Stimulated activated CD8-positive, alpha-beta memory T cell treated with anti-CD3 and anti-CD28 coated beads, Interleukin-7, amount 100 ng/mL, for 24 hours (primary cell): ENCODE measurements at places on chromosomes 11 and 22.

DNA sequence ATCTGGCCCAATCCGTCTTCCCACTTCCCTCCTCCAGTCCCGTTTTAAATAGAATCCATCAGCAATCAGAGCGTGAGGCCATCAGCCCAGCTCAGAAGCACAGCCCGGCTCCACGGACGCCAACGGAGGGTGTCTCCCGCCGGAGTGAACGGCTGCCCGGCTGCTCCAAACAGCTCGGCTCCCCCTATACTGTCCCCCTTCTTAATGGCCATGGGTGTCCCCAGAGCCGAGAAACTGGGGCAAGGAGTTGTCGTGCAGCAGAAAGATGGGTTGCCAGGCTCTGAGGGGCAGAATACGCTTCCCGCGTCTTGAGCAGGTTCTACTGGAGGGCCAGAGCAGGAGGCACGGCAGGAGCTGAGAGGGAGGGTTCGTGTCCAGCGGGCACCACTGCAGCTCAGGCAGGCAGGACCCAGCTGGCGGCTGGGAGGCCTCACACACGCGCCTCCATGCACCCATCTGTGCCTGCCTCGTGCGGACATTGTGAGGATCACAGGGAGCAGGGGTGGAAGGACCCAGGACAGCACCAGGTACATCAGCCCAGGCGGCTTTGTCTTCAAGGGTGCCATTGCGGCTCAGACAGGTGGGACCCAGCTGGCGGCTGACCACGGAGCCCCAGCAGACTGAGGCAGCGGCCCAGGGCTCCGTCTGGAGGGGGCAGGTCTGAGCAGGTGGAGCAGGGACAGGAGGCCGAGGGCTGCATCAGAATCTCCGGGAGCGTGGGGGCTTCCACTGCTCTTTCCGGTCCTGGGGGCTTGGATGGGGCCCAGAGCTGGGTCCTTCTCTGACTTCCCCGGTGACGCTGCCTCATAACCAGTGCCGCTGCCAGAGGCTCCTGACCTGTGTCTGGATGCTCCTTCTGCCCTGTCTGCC is 882.7 kb downstream of the BRD1 start:
- no peak for DNase-seq

DNA sequence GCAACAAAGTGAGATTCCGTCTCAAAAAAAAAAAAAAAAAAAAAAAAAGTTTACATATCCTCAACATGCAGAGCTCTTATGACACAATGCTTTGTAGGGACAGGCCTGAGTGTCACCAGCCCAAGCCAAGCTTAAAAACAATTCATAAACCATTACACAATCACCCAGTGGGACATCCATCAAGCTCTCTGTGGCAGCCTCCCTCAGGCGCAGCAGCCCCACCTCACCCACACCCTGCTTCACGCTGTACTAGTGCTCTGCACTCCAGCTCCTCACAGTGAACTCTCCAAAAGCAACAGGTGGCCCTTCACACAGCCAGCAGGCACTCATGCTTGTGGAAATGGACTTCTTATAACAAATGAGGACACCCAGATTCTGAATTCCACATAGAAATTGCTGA is 3.5 kb upstream of the FOXRED2 start:
- DNase-seq, result no peak

GRCh38 chr22:36385491-36386350 is 2.0 kb downstream of the MYH9 start:
- no peak for DNase-seq

DNA sequence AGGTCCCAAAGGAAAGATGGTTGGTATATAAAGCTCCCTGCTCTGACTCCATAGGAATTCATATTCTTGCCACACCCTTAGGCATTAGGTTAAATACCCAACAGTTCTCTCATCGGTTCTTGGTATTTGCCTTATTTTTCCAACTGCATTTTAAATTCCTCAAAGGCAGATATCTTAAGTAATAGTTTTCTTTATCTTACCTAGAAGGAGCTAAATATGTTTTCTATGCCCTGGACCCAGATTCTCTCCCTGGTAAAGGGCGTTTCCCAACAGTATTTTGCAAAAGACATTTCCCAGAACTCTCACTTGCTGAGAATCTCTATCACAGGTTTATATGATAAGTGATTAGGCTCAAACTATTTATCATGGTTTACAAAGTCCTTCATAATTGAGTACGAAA is 158.6 kb upstream of the BDNF start:
- no peak for DNase-seq

DNA sequence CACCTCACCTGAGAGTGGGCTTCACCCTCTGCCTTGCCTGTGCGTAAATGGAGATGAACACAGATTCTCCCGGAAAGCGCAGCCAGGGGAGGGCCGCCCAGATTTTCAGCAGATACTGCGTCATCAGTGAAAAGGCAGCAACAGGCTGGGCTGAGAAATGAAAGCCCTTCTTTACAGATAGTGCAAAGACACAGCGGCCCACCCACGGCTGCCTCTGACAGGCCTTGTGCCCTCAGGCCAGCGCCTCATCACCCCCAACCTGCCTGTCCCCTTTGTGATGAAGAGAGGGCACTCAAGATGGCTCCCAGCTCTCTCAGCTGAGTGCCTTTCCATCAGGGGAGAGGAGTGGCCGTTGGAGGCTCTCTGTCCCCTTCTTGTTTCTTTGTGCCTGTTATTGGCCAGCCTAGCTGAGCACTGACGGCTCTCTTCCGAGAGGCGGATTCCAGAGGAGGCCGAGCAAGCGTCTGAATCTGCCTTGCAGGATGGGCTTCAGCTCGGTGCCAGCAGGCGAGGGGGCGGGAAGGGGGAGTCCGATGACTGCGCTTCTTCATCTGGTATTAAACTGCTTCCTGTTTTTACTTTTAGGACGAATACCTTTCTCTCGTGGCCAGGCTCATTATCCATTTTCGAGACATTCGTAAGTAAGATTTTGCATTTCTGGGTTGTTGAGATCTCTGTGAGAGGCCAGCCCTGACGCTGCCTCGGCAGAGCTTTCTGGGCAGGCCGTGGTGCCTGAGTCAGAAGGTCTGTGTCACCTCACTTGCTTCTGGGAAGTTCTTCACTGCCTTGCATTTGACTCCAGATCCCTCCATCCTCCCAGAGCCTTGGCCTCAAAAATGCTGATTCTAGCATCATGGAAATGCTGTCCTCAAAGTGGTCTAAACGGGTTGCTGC is 43.7 kb downstream of the MED15 start:
- no peak for DNase-seq

DNA sequence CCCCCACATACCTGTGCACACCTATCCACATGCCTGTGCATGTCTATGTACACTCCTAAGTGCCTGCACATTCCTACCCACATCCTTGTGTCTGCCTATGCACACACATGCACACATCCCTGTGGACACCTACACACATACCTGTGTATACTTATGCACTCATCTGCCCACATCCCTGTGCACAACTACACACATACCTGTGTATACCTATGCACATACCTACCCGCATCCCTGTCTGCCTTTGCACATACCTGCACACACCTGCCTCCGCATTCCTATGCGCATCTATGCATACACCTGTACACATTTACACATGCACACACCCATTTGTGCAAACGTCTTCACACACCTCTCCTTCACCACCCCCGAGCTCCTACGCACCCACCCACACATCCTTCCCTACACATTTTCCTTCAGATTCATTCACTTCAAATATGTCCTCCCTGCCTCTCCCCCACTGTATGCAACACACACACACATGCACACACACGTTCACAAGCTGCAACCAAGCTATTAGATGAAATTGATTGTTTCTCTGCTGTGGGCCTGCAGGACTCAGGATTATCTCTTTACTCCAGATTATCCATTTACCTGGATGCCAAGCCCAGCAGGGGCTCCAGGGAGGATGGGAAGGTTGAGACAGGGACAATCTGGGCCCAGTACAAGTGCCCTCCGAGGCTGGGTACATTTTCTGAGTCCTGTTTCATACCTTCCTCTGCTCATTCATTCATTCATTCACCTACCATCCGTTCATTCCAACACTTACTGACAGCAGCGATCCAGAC is 53.2 kb downstream of the TSPAN18 start:
- no peak for DNase-seq

- no peak for DNase-seq
Measured at GRCh38 chr22:44482776-44483175, 15.3 kb downstream of the RTL6 start.

- no peak for DNase-seq
Measured at GRCh38 chr11:37942081-37942480, 1344.0 kb upstream of the RAG2 start.

GRCh38 chr11:37699644-37700043 is 1101.6 kb upstream of the RAG2 start:
- no peak for DNase-seq

DNA sequence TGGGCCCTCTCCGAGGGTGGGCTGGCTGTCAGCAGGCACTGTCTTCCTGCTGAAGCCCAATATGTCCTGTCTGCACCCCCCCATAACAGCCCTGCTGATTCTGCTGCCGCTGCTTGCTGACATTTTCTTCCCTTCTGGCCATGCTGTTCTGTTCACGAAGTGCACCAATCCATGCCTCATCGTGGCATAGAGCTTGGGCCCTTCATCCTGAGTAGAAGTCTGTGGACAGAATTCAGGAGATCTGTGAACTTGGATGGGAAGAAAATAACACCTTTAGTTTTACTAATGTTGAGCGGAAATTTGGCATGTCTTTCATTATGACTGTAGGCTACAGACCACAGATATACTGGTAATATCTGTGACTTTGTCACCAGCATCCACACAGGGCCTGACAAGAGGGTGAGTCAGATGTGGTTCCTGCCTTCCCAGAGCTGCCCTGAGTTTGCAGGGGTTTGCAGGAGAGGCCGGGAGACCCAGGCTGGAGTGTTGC is 14.1 kb upstream of the KIAA0930 start:
- no peak for DNase-seq

GRCh38 chr22:37259540-37260029 is 15.5 kb upstream of the RAC2 start:
- DNase-seq, result no peak

- peak; percentile 47 for DNase-seq
Measured at GRCh38 chr11:61587951-61588727, 7.3 kb upstream of the SYT7 start.

GRCh38 chr22:19865141-19865829 is 10.6 kb upstream of the GNB1L start:
- no peak for DNase-seq

GRCh38 chr11:115080923-115081680 is 402.8 kb downstream of the NXPE2 start:
- no peak for DNase-seq

- DNase-seq, result no peak
Measured at GRCh38 chr22:50153056-50153755, 17.3 kb upstream of the PANX2 start.

- DNase-seq, result no peak
Measured at GRCh38 chr22:24247011-24247507, 2.2 kb upstream of the GGT5 start.
